Hepatocyte (in vitro differentiated cells): ENCODE measurements at places on chromosomes 2 and 18. TPM values are rescaled to one million over a fixed set of nuclear protein-coding genes. Genes with fewer than 3 reads are reported as not detected.

DNA sequence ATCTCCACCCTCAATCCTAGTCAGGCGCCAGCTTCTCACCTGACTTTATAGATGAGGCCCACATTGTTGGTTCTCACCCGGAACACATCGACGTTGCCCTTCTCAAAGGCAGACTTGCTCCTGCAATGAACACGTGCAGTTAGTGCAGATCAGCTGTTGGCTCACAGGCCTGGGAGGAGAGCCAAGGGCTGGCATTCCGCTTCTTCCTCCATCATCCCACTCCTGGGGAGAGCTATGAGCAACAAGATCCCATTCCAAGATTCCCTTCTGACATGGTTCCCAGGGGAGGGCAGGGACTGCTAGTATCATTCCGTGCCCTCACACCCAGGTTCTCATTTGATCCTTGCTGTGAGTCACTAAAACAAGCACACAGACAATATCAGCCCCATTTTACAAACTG lies 15.1 kb downstream of the LOXHD1 start:
- DNase-seq: no peak

GRCh38 chr2:113148606-113149552 lies 21.5 kb downstream of the IL1RN start:
- no peak for DNase-seq

DNA sequence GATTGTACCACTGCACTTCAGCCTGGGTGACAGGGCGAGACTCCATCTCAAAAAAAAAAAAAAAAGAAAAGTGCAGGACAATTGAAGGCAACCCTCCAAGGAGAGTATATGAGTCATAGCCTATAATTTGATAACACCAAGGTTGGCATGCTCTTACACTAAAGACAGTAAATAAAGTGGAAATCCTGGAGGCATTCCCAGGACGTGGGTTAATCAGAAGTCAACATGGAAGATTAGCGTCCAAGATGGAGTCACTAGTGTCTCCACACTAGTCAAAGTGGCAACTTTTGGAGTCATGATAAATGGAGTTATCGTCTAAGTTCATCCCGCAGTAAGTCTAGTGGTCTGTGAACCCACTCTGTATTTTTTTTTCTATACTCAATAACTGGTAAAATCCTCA lies 21.2 kb upstream of the UGGT1 start:
- DNase-seq: no peak

- no peak for DNase-seq
These were observed 121.0 kb downstream of the ALPK2 start for GRCh38 chr18:58507880-58508279.

Gene ADGRF3
- 0.11 and 1.3 TPM in 2 replicates for polyA plus RNA-seq

DNA sequence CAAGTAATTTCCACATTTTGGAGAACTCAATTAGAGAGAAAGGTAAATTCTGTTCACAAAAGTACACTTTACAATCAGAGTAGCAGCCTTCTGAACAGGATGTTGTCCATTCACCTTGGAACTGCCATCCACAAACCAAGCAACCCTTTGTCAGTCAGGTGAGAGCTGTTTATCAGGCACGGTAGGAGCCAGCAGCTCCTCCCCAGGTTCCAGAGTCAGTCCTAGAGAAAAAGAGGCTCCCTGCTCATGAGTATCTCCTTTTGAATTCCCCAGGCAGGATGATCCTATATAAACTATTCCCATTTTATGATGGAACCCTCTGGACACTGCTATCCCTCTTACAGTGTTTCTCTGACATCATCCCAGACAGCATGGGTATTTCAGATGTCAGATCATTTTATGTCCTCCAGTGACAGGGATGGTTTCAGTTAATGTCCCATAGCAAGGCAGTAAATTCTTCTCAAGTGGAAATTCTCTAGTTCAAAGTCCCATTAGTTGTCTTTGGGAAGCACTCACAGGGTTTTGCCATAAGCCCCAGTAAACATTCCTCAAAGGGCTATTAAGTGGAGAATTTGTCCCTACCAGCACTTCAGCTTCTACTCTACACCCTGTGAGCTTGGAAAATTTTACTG lies 34.5 kb upstream of the CSRNP3 start:
- peak; percentile 9 for DNase-seq

DNA sequence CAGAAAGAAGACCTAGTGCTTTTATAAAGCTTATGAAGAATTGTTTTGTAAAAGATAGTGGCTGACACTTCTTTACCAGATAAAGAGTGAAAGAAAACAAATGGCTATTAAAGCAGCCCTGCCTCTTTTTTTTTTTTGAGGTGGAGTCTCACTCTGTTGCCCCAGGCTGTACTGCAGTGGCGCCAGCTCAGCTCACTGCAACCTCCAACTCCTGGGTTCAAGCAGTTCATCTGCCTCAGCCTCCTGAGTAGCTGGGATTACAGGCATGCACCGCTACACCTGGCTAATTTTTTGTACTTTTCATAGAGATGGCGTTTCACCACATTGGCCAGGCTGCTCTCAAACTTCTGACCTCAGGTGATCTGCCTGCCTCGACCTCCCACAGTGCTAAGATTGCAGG lies 12.9 kb downstream of the ARPC2 start:
- no peak for DNase-seq

GRCh38 chr2:29218071-29218470 lies 102.9 kb downstream of the CLIP4 start:
- DNase-seq: no peak

DNA sequence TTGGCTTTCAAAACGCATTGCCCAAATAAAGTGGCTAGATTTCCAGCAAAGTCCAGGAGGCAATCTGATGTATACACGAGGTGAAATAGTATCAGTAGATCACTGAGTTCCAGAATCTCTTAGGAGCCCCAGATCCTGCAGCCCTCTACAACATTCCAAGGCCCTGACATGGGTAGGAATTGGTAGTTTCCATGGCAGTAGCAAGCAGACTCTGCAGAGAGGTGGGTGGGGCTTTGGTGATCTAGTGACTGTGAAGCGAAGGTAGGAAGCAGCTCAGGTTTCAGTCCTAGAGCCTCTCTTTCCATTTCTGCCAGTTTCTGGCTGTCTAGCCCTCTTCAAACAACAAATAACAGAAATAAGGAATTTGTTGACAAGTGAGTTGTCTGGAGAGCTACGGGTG lies 13.8 kb upstream of the SGPP2 start:
- DNase-seq: peak; percentile 47

DNA sequence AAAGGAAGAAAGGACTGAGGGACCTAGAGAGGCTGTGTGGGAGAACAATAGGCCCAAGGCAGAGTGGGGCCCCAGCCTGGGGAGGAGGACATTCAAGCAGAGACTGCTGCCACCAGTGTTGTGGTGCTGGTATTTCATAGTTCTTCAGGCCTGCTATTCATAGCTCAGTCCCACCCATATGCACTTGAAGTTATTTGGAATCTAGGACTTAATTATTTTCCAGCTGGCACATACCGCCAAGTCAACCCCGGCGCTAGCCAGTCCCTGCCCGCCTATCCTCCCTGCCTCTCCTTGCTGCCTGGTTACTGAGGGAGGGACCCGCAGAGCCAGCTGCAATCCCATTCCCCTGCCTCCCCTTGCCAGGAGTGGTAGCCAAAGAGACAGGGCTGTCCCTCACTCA lies 141.2 kb downstream of the CABLES1 start:
- DNase-seq: no peak

Gene ADCYAP1
- 0.31 and 0.40 TPM in 2 replicates for polyA plus RNA-seq

DNA sequence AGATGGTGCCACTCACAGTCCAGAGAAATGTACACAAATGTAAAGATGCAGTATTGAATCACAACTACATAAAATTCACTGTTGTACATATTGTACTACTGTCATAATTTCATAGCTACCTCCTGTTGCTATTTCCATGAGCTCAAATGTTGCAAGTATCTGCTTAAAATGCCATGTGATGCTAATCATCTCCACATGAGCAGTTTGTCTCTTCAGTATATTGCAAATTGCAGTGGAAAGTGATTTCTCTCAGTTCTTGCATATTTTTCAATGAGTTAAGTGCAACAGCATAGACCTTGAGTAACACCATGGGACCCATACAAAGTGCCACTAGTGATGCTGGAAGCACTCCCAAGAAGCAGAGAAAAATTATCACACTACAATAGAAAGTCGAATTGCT lies 51.9 kb downstream of the MAIP1 start:
- no peak for DNase-seq

GRCh38 chr2:46964835-46965560 lies 49.4 kb upstream of the MCFD2 start:
- DNase-seq: no peak

Gene MOGAT1
- polyA plus RNA-seq: 0.15 TPM in 1 of 2 replicates, not detected in the other

GRCh38 chr18:35835833-35836232 lies 136.6 kb upstream of the RMP24 start:
- DNase-seq: no peak

- DNase-seq: no peak
These were observed 1.5 kb upstream of the GPD2 start for GRCh38 chr2:156434461-156435291.

GRCh38 chr2:26025509-26025908 lies 8.4 kb upstream of the RAB10 start:
- DNase-seq: no peak

DNA sequence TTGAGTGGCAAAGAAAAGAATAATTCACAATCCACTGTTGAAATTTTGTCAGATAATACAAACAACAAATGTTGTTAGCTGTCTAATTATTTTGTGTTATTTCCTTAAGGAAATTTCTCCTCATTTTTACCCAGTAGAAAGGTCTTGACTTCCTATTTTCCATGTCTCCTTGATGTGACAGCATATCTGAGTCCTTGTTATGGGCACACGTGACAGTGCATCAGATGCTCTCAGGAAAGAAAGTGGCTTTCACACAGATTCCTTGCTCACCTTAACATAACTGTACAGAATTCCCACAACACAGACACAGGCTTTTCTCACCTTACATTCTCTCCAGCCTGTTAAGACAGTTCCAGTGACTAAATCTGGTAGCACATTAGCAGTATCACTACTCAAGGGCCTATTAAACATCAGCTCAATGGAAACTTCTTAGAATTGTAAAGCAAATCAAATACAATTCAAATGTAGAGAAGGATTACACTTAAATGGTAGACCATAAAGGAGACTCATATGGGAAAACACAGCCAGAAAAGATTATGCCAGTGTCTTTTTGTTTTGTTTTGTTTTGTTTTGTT lies 30.2 kb upstream of the GPR55 start:
- no peak for DNase-seq

Gene MC2R
- polyA plus RNA-seq: not detected in 2 replicates

Gene CAPN14
- polyA plus RNA-seq: 0.06 and 0.36 TPM in 2 replicates

DNA sequence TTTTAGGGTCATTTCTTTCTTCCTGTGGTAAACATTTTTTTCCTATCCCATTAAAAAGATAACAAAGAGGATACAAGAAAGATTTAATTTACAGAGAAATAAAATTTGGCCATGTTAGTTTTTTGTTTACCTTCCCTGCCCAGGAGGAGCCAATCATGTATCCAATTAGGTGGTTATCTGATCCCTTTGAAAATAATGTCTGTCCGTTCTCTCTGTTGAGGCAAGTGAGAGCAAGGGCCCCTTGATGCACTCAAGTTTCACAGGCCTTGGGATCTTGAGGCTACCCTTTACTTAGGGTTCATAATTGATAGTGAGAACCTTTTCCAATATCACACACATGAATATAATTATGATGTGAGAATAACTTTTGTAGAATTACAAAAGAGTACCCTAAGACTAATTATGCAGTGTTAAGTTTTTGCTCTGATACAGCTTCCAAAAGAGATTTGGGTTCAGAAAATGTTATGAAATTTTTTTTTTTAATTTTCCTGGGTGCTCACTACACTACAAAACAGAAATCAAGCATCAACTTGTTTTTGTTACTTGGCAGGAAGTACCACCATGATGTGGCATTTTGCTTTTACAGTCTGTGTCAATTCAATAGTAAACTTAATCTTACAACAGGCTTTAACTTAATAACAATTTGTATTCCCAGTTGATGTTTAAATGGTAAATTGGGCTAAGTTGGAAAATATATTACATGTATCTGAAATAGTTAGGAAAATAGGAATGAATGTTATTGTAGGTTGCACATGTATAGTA lies 42.0 kb downstream of the AFTPH start:
- no peak for DNase-seq

Gene HOXD9
- 3.0 and 4.7 TPM in 2 replicates for polyA plus RNA-seq
